Dorsolateral prefrontal cortex (tissue), 122 donors: ENCODE measurements at places on chromosomes 12 and 14. TPM values are rescaled to one million over a fixed set of nuclear protein-coding genes. Genes with fewer than 3 reads are reported as not detected.

The RDH16 gene
- 1.4 TPM for total RNA-seq

DNA sequence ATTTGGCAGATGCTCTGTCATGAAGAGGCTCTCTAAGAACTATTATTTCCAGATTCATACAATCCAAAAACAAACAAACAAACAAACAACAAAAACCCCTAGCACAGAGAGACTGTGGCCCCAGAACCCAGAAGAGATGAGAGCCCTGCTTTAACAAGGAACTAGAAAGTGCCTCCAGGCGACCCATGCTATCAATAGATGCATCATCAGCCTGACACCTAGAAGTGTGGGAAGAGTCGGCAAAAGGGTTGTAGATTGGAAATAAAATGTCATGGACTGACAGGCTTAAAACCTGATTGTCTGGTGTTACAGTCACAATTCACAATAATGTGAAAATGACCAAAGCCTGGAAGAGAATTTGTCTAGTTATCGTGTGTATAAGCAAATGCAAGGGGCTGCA is 50.6 kb upstream of the FLRT2 start:
- DNase-seq, result no peak

GRCh38 chr12:51533799-51534198 is 57.2 kb upstream of the SCN8A start:
- no peak for DNase-seq

DNA sequence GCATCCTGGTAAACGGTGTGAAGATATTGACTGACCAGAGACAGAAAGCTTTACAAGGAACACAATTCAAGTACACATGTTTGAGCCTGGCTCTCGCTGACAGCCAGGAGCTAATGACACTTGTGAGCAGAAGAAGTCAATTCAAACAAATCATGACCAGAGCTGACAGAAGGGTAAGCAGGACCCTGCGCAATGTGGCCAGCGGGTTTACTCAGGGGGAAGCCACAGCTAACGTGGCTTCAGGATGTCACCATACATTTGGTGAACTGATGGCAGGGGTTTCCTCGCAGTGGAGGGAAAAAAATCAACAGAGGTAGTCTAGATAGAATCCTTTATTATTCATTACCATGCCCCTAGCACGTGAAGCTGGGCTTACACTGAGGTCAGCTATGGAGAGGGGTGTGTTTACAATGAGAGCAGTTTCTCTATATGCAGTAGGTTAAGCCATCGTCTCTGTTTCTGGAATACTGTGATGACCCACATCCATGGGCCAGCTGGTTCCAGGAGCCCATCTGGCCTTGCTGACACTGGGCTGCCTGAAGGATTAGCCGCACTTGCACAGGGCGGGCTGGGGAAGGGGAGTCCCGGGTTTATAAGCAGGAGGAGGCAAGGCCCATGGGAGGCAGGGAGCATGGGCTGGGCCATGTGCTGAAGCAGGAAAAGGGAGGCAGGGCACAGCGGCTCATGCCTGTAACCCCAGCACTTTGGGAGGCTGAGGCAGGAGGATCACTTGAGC is 198.2 kb upstream of the PRMT8 start:
- no peak for DNase-seq

- no peak for DNase-seq
Measured at GRCh38 chr14:68373124-68373646, 419.7 kb downstream of the ZFP36L1 start.

DNA sequence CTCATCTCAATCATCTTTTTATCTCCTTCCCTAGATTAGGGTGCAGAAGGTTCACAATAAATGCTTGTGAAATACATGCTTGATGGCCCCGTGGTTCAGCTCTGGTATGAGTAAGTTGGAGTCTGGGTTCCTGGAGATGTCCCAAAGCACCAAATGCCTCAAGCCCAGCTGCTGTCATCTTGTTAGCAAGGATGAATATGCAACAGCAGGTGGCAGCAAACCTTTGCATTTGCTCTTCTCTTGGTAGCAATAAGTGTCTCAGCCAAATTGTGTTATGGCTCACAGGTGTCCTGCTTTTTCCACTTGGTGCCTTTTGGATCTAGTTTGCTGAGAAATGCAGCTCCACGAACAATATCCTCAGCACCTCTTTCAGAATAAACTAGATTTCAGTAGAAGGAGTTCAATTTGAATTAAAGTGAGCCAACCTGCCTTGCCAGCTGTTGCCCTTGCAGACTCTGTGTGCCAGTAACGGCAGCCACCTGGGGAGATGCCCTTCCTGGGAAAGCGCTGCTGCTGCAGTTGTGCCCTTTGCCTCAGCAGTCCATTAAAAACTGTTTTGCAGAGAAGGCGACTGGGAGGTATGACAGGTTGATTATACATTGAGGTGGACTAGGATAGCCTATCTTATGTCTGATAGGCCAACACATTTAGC is 417.3 kb downstream of the SNAPC1 start:
- DNase-seq, result peak; percentile 75

The TMEM253 gene
- not detected for total RNA-seq

The FBXW8 gene
- 14.8 TPM for total RNA-seq

The KRT72 gene
- total RNA-seq, result not detected

The LALBA gene
- total RNA-seq, result not detected

DNA sequence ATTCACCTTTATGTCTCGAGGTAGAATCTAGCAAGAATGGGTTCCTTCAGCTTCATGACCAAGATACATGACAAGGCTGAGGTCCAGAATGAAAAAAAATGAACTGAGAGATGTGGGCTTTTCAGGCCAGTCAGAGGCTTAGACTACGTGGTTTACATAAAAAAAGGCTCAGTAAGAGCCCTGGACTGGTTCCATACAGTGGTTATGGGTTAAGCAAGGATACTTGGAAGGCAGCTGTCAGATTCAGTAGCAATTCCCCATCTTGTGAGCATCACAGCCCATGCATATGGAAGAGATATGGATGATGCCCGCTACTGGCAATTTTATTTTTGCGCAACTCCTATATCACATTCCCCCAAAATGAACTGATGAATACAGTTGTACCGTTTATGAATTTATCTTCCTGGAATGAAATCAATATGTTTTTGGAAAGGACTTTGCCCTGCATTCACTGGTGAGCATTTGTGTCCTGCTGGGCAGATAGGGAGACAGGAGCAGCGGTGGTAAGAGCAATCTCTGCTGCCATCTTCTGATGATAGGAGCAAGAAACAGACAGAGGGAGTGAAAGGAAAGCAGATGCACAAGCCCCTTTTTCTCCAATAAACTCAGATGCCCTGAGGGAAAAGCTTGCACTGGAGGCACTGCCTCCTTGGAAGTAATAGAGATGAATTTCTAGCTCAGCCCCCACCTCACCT is 280.4 kb downstream of the GALC start:
- DNase-seq, result no peak

The GMPR2 gene
- total RNA-seq, result 61.0 TPM

DNA sequence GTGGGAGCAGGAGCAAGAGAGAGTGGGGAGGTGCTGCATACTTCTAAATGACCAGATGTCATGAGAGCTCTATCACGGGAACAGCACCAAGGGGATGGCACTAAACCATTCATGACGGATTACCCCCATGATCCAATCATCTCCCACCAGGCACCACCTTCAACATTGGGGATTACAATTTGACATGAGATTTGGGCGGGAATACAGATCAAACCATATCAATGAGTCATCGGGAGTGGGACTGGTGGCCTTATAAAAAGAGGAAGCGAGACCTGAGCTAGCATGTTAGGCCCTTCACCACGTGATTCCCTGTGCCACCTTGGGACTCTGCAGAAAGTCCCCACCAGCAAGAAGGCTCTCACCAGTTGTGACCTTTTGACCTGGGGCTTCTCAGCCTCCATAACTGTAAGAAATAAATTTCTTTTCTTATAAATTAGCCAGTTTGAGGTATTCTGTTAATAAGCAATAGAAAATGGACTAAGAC is 28.7 kb downstream of the COX8C start:
- DNase-seq, result no peak

- DNase-seq, result no peak
Measured at GRCh38 chr14:76098047-76098446, 53.7 kb upstream of the GPATCH2L start.

GRCh38 chr14:44962334-44963043 is 499 bp downstream of the TOGARAM1 start:
- peak; percentile 56 for DNase-seq

DNA sequence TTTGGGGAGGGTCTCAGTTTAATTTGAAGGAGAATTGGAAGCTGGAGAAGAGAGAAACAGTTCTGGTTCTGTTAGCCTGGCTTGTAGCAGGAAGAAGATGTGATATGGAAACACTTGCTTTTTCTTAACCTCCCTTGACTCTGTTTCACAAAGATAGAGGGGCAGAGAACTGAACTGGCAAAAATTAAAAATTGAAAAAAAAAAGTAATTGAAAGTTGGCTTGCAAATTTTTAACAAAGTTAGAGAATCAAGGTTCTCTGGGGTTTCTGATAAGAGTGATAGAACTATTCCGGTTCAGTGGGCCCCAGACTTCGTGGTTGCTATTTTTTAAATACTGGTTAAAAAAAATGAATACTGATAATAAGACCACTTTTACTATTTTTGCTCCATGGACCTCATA is 2.8 kb downstream of the CRADD start:
- no peak for DNase-seq

The HCAR1 gene
- 0.30 TPM for total RNA-seq

DNA sequence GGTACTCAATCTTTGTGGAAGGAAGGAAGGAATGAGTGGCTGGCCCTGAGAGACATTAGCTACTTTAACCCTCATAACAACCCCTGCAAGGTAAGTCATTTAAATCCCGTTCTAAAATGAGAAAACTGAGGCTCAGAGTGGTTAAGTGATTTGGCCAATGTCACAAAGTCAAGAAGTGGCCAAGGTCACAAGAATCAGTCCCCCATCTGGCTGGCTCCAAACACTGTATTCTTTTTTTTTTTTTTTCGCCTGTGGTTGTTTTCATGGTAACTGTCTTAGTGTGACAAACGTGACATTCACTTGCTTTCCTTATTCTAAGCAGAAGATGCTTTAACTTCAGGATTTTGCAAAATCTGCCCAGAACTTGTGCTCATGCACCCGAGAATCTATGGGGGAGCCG is 2.8 kb downstream of the TTC7B start:
- no peak for DNase-seq
